ENCODE measurements at places on chromosomes 7 and 10. TPM values are rescaled to one million over a fixed set of nuclear protein-coding genes. Genes with fewer than 3 reads are reported as not detected.

INA gene
- total RNA-seq: 5.8 TPM

CDC14C gene
- total RNA-seq: not detected

CYP2C9 gene
- total RNA-seq: not detected

ZFYVE27 gene
- total RNA-seq: 13.5 TPM

OR2A12 gene
- not detected for total RNA-seq

PKD2L1 gene
- total RNA-seq: not detected

ARMC3 gene
- 0.21 TPM for total RNA-seq

VWC2 gene
- total RNA-seq: 0.11 TPM

OR2A7 gene
- total RNA-seq: 5.6 TPM

AKR1C3 gene
- 13.4 TPM for total RNA-seq

HOXA3 gene
- total RNA-seq: 9.0 TPM

CPA2 gene
- total RNA-seq: not detected

RTKN2 gene
- 12.2 TPM for total RNA-seq

ATAD1 gene
- 60.6 TPM for total RNA-seq

SLC29A4 gene
- 2.7 TPM for total RNA-seq

CPEB3 gene
- total RNA-seq: 7.4 TPM

RBM20 gene
- total RNA-seq: 2.3 TPM

FZD8 gene
- 8.2 TPM for total RNA-seq

CPED1 gene
- total RNA-seq: 78.4 TPM

GLUD1 gene
- 186 TPM for total RNA-seq

TRIM50 gene
- 0.21 TPM for total RNA-seq

IL15RA gene
- total RNA-seq: 3.5 TPM

ST8SIA6 gene
- 3.7 TPM for total RNA-seq

PKD1L1 gene
- total RNA-seq: 1.3 TPM

TLX1 gene
- total RNA-seq: not detected

UCMA gene
- not detected for total RNA-seq

FAM24B gene
- total RNA-seq: 2.4 TPM

PLPP4 gene
- total RNA-seq: 3.6 TPM

INMT gene
- 24.8 TPM for total RNA-seq

GALNT11 gene
- 62.3 TPM for total RNA-seq

ELAPOR2 gene
- 14.6 TPM for total RNA-seq

NME8 gene
- not detected for total RNA-seq

CCDC3 gene
- total RNA-seq: 22.5 TPM

ZNF722 gene
- not detected for total RNA-seq

ZNF727 gene
- total RNA-seq: 0.32 TPM

DLX6 gene
- total RNA-seq: 0.48 TPM

ACSM6 gene
- 0.48 TPM for total RNA-seq

DNTT gene
- total RNA-seq: not detected

MET gene
- 24.3 TPM for total RNA-seq

GIMAP4 gene
- 43.9 TPM for total RNA-seq

INSYN2A gene
- total RNA-seq: 8.8 TPM

LIPJ gene
- 0.26 TPM for total RNA-seq

SLC18A3 gene
- total RNA-seq: 0.11 TPM

Data from urinary bladder (tissue), 4 donors.